ENCODE measurements at places on chromosomes 16 and 17.
A peak's percentile ranks its signal among the peaks of the same experiment; 100 is the strongest.

- no peak for DNase-seq
Observed at GRCh38 chr17:72104164-72104862, 16.5 kb upstream of the SOX9 start.

GRCh38 chr16:728131-728889, 1.4 kb downstream of the HAGHL start:
- no peak for DNase-seq

- DNase-seq = no peak
Observed at GRCh38 chr17:56830726-56831368, 2.9 kb downstream of the C17orf67 start.

- DNase-seq = no peak
Observed at GRCh38 chr17:29710891-29711418, 88.2 kb upstream of the CORO6 start.

DNA sequence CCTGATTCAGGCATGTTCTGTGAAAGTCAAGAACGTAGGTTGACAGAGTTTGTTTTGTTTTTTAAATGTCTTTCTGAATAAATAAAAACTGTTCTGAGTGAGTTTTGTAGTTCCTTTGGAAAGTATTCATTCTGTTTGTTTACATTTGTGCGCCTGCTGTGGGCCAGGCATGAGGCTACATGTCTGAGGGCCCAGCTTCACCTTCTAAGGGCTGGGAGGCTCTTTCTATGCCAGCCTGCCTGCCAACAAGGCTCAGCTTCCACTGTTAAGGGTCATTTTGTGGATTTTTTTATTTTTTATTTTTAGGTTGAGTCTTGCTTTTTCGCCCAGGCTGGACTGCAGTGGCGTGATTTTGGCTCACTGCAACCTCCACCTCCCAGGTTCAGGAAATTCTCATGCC, 6.1 kb downstream of the WWOX start:
- DNase-seq = no peak

DNA sequence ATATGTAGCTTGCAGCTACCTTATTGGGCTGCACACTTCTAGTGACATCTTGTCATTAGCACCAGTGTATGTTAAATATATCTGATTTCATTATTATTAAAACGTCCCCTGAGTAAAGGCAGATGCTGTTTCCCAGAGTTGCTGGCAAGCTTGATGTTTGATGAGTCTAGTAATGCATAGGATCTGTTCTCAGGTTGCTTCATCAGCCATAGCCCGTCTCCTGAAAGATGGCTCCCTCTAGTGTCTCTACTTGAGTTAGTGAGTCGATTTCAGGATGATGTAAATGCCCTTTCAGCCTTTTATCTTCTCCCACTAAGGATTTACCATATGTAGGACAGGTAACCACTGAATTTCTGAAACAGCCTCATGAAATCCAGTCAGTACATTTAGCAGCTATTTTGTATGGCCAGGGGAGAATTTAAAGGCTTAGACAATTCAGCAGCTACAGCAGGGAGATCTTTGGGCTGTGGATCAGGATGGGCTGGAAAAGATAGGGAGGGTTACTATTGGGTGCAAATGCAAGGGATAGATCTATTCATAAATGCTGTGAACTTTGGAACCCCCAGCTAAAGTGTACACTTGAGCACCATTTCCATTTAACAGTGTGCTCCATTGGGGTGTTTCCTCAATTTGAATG, 376.3 kb downstream of the CNTNAP4 start:
- no peak for DNase-seq

- no peak for DNase-seq
Observed at GRCh38 chr17:17391668-17392370, 85.0 kb upstream of the MED9 start.

GRCh38 chr17:47304186-47304585, 19.6 kb upstream of the EFCAB13 start:
- DNase-seq = no peak

- DNase-seq = no peak
Observed at GRCh38 chr16:31569360-31569717, 41.6 kb downstream of the AHSP start.

GRCh38 chr17:14434506-14434905, 133.6 kb downstream of the HS3ST3B1 start:
- DNase-seq = no peak

DNA sequence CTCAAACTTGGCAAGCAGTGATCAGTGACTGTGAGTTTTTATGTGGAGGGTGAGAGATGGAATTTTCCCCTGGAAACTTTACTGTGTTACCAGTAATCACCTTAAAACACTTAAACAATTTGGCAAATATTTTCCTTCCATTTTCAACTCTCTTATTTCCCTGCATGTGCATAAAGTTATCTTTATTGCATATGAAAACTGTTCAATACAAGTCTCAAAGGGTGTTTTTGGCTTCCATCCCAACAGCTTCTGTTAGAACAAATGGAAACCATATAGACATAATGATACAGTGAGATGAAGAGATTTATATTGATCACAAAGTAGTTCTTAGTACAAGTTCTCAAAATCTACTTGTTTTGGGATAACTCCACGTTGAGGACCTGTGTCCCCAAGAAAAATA, 36.4 kb upstream of the TANGO6 start:
- no peak for DNase-seq

DNA sequence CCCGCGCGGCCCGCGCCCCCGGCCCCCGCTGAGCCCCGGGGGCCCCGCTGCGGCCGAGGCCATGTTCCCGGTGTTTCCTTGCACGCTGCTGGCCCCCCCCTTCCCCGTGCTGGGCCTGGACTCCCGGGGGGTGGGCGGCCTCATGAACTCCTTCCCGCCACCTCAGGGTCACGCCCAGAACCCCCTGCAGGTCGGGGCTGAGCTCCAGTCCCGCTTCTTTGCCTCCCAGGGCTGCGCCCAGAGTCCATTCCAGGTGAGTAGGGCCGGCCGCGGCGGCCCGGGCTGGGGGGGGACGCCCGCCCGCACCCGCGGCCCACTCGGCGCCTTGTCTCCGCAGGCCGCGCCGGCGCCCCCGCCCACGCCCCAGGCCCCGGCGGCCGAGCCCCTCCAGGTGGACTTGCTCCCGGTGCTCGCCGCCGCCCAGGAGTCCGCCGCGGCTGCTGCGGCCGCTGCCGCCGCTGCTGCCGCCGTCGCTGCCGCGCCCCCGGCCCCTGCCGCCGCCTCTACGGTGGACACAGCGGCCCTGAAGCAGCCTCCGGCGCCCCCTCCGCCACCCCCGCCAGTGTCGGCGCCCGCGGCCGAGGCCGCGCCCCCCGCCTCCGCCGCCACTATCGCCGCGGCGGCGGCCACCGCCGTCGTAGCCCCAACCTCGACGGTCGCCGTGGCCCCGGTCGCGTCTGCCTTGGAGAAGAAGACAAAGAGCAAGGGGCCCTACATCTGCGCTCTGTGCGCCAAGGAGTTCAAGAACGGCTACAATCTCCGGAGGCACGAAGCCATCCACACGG, 504 bp downstream of the MAZ start:
- no peak for DNase-seq

GRCh38 chr16:89174877-89175276, 3.3 kb downstream of the CDH15 start:
- no peak for DNase-seq

GRCh38 chr17:80730739-80731138, 186.1 kb downstream of the RPTOR start:
- no peak for DNase-seq

DNA sequence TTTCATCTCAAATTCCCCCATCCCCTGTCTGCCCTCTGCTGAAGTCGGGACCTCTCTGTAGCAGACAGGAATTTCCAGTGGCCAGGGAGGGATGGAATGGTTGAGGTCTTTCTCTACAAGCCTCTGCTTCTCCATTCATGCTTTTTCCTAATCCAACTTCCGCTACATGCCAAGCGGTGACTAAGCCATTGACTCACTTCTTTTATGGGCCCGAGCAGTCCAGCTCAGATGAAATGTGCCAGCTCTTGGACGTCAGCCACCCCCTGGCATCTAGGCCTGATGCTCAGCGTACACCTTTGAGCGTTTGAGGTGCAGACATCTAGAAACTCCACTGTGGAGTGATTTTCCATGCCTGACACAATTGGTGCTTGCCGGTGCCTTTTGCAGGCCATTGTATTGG, 40.7 kb upstream of the GPR139 start:
- DNase-seq = no peak

DNA sequence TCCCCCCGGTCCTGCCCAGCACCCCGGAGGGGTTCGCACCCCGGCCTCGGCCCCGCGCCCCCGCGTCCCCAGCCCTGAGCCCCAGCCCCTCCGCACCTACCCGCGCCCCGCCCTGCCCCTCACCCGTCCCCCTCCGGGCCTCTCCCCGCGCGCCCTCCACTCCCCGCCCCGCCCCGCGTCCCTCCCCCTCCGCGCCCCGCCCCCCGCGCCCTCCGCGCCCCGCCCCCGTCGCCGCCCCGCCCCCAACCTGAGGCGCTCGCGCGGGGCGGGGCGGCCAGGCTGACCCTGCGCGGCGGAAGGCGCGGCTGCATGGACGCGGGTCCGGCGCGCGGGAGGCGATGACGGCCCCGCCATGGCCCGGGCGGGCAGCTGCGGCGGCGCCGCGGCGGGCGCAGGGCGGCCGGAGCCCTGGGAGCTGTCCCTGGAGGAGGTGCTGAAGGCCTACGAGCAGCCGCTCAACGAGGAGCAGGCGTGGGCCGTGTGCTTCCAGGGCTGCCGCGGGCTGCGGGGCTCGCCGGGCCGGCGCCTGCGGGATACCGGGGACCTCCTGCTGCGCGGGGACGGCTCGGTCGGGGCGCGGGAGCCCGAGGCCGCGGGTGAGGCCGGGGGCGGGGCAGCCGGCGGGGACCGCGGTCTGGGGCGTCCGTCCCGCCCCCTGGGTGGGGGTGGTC, at the start of gene SPIRE2:
Gene SPIRE2, plus strand, starts transcription at position 277 of the 671 bp plus-strand sequence. Its CDS starts 76 bp downstream, at position 353.
- peak; percentile 25 for DNase-seq

GRCh38 chr17:82548681-82549303, 29.3 kb downstream of the FOXK2 start:
- no peak for DNase-seq

- DNase-seq = no peak
Observed at GRCh38 chr17:82376042-82376730, 4.6 kb downstream of the UTS2R start.

GRCh38 chr16:67948015-67948414, 4.1 kb upstream of the LCAT start:
- no peak for DNase-seq

- no peak for DNase-seq
Observed at GRCh38 chr17:67244431-67245072, 444 bp downstream of the HELZ start.

- no peak for DNase-seq
Observed at GRCh38 chr17:28748852-28749515, 5.2 kb downstream of the TRAF4 start.

GRCh38 chr16:72937916-72938794, 109.8 kb downstream of the ZFHX3 start:
- DNase-seq = no peak

GRCh38 chr16:3718628-3719027, 1.3 kb upstream of the TRAP1 start:
- DNase-seq = no peak

DNA sequence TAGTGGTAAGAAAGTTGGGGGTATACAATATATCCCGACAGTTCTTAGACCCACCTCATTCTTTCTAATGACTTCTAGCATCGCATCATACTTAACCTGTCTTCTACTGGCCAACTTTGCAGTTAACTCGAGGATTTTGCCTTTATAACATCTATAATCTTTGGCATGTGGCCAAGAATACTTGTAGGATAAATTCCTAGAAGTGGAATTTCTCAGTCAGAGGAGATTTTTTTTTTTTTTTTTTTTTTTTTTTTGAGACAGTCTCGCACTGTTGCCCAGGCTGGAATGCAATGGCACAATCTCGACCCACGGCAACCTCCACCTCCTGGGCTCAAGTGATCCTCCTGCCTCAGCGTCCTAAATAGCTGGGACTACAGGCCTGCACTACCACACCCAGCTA, 253.5 kb downstream of the MRTFB start:
- DNase-seq = no peak

- DNase-seq = no peak
Observed at GRCh38 chr17:46124695-46125592, 68.3 kb downstream of the KANSL1 start.

DNA sequence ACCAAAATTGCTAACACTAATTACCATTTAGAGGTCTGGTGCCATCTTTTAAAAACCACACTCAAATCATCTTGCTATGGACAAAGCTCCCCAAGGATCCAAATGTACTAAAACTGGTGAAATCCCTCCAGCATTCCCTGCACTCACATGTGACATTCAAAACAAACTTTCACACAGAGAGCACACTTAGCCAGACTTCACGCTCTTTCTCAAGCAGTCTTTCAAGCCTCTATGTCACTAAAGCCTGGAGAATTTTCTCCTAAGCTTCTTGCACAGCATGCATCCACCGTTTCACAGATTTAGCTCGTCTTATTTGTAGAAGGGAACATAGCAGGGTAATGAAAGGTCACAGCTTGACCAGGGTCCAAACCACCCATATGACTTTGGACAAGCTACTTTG, 19.3 kb downstream of the CMTM3 start:
- DNase-seq = no peak

All from activated naive CD8-positive, alpha-beta T cell treated with anti-CD3 and anti-CD28 coated beads, Interleukin-2, amount 50 U/mL, for 16 hours (primary cell).